Ascending aorta (tissue), 2 donors: ENCODE measurements at places on chromosomes 6 and 20. TPM values are rescaled to one million over a fixed set of nuclear protein-coding genes. Genes with fewer than 3 reads are reported as not detected.

The COL11A2 gene
- 0.11 TPM for total RNA-seq

The NKAIN2 gene
- total RNA-seq: 0.11 TPM

The TRIM10 gene
- not detected for total RNA-seq

The FOXC1 gene
- 125 TPM for total RNA-seq

The LEMD2 gene
- 104 TPM for total RNA-seq

The HS3ST5 gene
- total RNA-seq: not detected

DNA sequence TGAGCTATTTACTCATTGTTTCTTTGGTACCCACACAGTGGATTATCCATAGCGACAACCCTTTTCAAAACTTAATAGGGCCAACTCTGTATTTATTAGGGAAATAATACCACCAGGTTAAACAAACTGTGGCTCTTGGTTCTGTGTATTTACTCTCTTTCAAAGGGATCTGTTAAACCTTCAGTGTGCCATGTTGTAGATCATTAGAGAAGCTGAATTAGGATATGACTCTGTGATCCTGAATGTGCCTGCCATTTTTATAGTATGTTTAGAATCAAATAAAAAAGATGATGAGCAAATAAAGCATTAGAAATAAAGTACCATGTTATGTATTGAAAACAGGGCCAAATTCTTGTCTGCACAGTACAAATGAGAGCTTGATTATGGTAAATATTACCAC lies 25.0 kb upstream of the SLC35D3 start:
- no peaks in the 10 kb centered on the region for H3K27me3 ChIP-seq
- no peak overlapping the region for H3K27ac ChIP-seq
- no peaks in the 10 kb centered on the region for H3K4me1 ChIP-seq
- no peak overlapping the region for H3K4me3 ChIP-seq
- DNase-seq: no peak

- no peaks in the 10 kb centered on the region for H3K36me3 ChIP-seq
- no peaks in the 10 kb centered on the region for H3K27me3 ChIP-seq
- H3K4me1 ChIP-seq: peaks cover 33% of the 10 kb centered on the region
- peak; percentile 82 for DNase-seq
- peak within 1 kb of the TSS; percentile 91 for H3K27ac ChIP-seq
Measured at GRCh38 chr6:148342350-148343046, at the start of gene SASH1. TSS of gene SASH1 (plus strand) at chr6:148342838. CDS start at chr6:148343068, 230 bp downstream.

GRCh38 chr20:64048402-64049044 lies 916 bp downstream of the SOX18 start:
- peak overlapping the region; percentile 36 for H3K4me3 ChIP-seq
- H3K4me1 ChIP-seq: no peaks in the 10 kb centered on the region
- no peaks in the 10 kb centered on the region for H3K36me3 ChIP-seq
- peaks cover 13% of the 10 kb centered on the region for H3K27me3 ChIP-seq
- H3K27ac ChIP-seq: no peak overlapping the region

DNA sequence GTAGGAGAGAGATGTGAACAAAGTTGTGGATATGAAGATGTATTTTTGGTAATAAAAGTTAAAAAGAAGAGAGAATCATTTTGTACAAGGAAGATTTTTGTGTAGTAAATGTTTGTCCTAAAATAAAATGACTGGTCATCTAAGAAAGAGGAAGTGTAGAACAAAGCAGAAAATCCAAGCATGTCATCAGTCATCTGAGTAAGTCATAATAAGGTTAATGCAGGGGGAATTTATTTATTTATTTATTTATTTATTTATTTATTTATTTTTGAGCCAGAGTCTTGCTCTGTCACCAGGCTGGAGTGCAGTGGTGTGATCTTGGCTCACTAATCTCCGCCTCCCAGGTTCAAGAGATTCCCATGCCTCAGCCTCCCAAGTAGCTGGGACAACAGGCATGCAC lies 15.7 kb upstream of the CGA start:
- no peak overlapping the region for H3K4me3 ChIP-seq
- H3K27ac ChIP-seq: no peak overlapping the region
- H3K36me3 ChIP-seq: no peaks in the 10 kb centered on the region
- DNase-seq: no peak

GRCh38 chr20:33345342-33345741 lies 56.0 kb downstream of the CDK5RAP1 start:
- H3K4me3 ChIP-seq: no peak overlapping the region
- no peaks in the 10 kb centered on the region for H3K36me3 ChIP-seq
- no peak overlapping the region for H3K27ac ChIP-seq
- no peak for DNase-seq
- no peaks in the 10 kb centered on the region for H3K4me1 ChIP-seq
- no peaks in the 10 kb centered on the region for H3K27me3 ChIP-seq

DNA sequence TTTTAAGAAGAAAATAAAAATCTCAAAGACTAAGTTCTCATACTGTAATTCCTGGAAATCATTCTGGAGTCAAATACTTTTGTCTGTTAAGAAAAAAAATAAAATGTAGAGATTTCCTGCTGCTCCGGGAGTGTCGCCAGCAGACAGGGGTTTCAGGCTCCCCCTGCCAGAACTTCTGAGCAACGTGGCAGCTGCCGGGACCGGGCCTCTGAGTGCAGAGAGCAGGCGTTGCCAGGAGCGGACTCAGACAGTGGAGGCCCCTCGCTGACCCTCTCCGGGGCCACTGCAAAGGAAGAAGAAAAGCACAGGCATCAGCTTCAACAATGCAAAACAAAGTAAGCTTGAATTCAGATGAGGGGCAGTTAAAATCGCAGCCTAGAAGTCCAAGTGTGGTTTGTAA lies 95.5 kb downstream of the THBS2 start:
- peaks cover 15% of the 10 kb centered on the region for H3K4me1 ChIP-seq
- H3K36me3 ChIP-seq: no peaks in the 10 kb centered on the region
- peak overlapping the region; percentile 12 for H3K4me3 ChIP-seq

- H3K36me3 ChIP-seq: peaks cover 55% of the 10 kb centered on the region
- no peaks in the 10 kb centered on the region for H3K4me1 ChIP-seq
- DNase-seq: no peak
- no peaks in the 10 kb centered on the region for H3K27me3 ChIP-seq
- no peak overlapping the region for H3K27ac ChIP-seq
Measured at GRCh38 chr6:7882505-7883257, 27.9 kb downstream of the TXNDC5 start.

GRCh38 chr6:1237636-1238035 lies 74.3 kb upstream of the FOXQ1 start:
- DNase-seq: no peak
- no peak overlapping the region for H3K4me3 ChIP-seq
- no peaks in the 10 kb centered on the region for H3K27me3 ChIP-seq
- no peaks in the 10 kb centered on the region for H3K36me3 ChIP-seq
- H3K4me1 ChIP-seq: no peaks in the 10 kb centered on the region

GRCh38 chr20:49267327-49267726 lies 10.5 kb downstream of the ZNFX1 start:
- H3K27me3 ChIP-seq: no peaks in the 10 kb centered on the region
- H3K27ac ChIP-seq: no peak overlapping the region
- H3K4me3 ChIP-seq: no peak overlapping the region
- peaks cover 8% of the 10 kb centered on the region for H3K4me1 ChIP-seq
- no peak for DNase-seq

DNA sequence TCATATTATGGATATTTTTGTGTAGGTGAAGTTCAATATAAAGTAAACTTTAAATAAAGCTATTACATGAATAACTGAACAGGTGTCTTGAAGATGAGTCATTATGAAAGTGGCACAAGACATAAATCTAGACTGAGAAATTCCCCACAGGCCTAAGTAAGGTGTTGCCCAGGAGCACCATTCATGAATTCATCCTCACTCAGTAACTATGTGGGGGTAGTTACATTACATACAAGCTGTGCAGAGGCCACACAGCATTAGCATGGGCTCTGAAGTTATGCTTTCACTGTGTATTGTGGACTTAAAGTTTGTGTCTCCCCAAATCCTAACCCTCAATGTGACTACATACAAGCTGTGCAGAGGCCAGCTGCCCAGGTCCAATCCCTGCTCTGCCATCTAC lies 65.9 kb downstream of the BCAS1 start:
- no peak overlapping the region for H3K27ac ChIP-seq
- no peak overlapping the region for H3K4me3 ChIP-seq
- no peak for DNase-seq
- H3K4me1 ChIP-seq: no peaks in the 10 kb centered on the region

GRCh38 chr20:50481741-50482140 lies 28.4 kb upstream of the PTPN1 start:
- H3K27me3 ChIP-seq: no peaks in the 10 kb centered on the region
- no peaks in the 10 kb centered on the region for H3K36me3 ChIP-seq
- H3K4me3 ChIP-seq: no peak overlapping the region
- no peaks in the 10 kb centered on the region for H3K4me1 ChIP-seq
- DNase-seq: no peak

GRCh38 chr6:37481711-37482605 lies 17.7 kb downstream of the CCDC167 start:
- no peaks in the 10 kb centered on the region for H3K4me1 ChIP-seq
- H3K4me3 ChIP-seq: no peak overlapping the region
- H3K36me3 ChIP-seq: peaks cover 72% of the 10 kb centered on the region
- DNase-seq: no peak
- no peak overlapping the region for H3K27ac ChIP-seq

DNA sequence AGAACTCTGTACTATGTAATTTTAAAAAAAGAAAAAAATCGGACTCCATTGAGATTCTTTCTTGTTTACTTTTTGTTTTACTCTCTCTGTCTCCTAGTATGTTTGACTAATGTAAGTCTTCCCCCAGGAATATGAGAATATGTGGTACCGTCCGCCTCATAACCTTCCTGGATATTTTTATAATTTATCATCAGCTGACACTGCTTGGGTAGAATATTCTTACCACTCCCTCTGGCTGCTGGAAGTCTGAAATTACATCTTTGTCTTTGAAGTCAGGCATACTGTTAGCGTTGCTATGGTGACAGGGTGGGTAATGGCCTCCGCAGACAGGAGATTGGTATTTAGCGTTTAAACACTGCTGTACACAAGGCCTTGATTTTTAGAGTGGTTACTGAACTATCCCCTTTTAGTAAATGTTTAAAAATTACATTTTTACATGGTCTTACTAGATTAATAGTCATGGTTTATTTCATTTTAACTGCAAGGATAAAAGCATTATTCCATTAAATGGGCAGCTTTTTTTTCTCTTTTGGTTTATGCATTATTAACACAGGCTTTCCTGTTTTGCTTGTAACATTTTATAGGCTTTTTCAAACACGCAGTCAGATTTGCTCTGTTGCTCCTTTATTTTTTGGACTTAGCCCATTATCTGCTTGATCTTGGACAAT lies 176.4 kb downstream of the ARID1B start:
- no peak overlapping the region for H3K27ac ChIP-seq
- peaks cover 5% of the 10 kb centered on the region for H3K4me1 ChIP-seq
- no peak overlapping the region for H3K4me3 ChIP-seq
- no peak for DNase-seq

- no peaks in the 10 kb centered on the region for H3K4me1 ChIP-seq
- no peaks in the 10 kb centered on the region for H3K27me3 ChIP-seq
- DNase-seq: no peak
- no peaks in the 10 kb centered on the region for H3K36me3 ChIP-seq
- H3K4me3 ChIP-seq: no peak overlapping the region
Measured at GRCh38 chr6:41967312-41968287, 26.0 kb upstream of the CCND3 start.

DNA sequence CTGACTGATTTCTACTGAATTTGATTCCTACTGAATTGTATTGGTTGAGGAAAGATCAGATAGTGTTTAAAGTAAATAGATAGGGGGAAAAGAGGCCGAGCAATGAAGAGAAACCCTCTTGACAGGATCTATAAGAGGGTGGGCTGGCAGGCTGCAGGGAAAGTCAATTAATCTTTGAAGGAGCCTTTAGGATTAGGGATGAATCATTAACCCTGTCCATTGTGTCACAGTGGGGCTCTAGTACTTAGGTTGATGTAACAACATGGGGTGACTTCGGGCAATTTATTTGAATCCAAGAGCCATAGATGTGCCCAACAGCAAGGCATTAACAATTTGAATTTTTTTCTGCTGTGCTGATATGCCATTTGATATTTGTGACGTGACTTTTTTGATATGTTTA lies 7.5 kb downstream of the RFX6 start:
- H3K4me1 ChIP-seq: no peaks in the 10 kb centered on the region

- H3K27ac ChIP-seq: peak overlapping the region; percentile 96
- H3K4me1 ChIP-seq: peaks cover 3% of the 10 kb centered on the region
- no peaks in the 10 kb centered on the region for H3K27me3 ChIP-seq
- DNase-seq: peak; percentile 97
- peaks cover 13% of the 10 kb centered on the region for H3K36me3 ChIP-seq
Measured at GRCh38 chr6:71420693-71421328, 132.2 kb downstream of the OGFRL1 start.

- H3K27me3 ChIP-seq: no peaks in the 10 kb centered on the region
- H3K4me1 ChIP-seq: no peaks in the 10 kb centered on the region
- no peak overlapping the region for H3K27ac ChIP-seq
- no peaks in the 10 kb centered on the region for H3K36me3 ChIP-seq
- no peak for DNase-seq
Measured at GRCh38 chr20:42510686-42511085, 679.0 kb downstream of the PTPRT start.

DNA sequence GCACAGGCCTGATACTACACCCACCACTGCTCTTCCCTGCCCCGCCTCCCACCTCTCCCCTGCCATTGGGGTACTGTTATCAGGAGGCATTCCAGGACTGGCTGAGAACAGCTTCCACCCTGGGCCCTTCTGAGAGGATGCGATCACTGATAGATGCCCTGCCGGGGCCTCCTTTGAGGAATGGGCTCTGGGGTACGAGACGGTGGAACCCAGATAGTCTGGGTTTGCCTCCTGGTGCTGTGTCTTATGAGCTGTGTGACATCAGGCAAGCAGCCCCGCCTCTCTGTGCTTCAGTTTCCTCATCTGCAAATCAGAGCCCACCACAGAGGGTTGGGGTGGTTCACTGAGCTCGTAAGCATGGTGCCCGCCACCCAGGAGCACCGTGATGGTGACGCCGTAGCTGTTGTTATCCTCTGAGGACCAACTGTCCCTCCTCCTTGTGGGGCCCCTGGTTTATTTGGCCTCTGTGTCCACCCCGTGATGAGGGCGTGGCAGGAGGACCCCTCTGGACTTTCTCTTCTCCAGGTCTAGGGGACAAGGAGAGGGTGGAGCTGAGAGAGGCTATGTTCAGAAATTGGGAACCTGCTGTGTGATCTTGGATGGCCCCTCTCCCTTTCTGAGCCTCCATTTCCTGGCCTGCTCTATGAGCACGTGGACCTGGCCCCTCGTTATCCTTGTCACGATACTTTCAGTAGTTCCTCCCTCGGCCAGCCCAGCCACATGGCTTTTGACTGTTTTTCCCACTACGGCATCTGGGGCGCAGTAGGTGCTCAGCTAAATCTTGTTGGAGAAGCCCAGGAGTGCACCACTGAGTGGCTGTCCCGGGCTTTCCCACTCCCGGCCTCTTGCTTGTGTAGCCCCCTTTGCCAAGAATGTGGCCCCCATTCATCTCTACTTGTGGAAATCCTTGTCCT lies 18.3 kb downstream of the SRC start:
- no peak for DNase-seq
- peak overlapping the region; percentile 12 for H3K27ac ChIP-seq
- no peaks in the 10 kb centered on the region for H3K4me1 ChIP-seq

GRCh38 chr6:36130667-36131510 lies 576 bp downstream of the MAPK13 start:
- H3K4me3 ChIP-seq: peak overlapping the region; percentile 61
- H3K27me3 ChIP-seq: no peaks in the 10 kb centered on the region
- no peak overlapping the region for H3K27ac ChIP-seq
